ENCODE measurements at places on chromosomes 12 and 14.

- no peak for DNase-seq
Measured at GRCh38 chr12:114395233-114395632, 10.7 kb downstream of the TBX5 start.

GRCh38 chr12:70648831-70649230 lies 11.6 kb upstream of the PTPRB start:
- DNase-seq = no peak

- no peak for DNase-seq
Measured at GRCh38 chr12:39972119-39972518, 133.8 kb downstream of the SLC2A13 start.

DNA sequence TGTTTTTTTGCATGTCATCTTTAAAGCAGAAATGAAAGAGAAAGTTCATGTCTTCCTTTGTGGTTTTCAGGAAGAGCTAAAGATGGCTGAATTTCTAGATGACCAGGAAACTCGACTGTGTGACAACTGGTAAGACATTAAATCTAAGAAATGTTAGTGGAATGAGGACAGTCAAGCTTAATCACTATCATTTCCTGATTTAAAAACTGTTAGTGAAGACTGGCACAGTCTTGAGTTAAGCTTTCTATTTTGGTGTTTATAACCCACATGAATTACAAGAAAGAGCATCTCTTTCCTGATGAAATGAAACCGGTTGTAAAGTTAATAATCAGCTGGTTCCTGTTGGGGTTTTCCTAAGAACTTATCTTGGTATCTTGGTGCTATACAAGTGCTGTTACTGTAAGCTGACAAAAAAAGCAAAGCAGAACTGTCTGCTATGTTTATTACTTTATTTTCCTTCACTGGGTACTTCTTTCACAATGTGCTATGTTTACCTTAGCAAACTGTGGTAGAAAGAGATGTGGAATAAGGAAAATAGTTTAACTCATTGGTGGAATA lies 5.2 kb downstream of the TRAFD1 start:
- DNase-seq = no peak

- DNase-seq = no peak
Measured at GRCh38 chr14:68487805-68488590, 304.9 kb downstream of the ZFP36L1 start.

- DNase-seq = no peak
Measured at GRCh38 chr12:3137268-3137781, 60.1 kb downstream of the TSPAN9 start.

DNA sequence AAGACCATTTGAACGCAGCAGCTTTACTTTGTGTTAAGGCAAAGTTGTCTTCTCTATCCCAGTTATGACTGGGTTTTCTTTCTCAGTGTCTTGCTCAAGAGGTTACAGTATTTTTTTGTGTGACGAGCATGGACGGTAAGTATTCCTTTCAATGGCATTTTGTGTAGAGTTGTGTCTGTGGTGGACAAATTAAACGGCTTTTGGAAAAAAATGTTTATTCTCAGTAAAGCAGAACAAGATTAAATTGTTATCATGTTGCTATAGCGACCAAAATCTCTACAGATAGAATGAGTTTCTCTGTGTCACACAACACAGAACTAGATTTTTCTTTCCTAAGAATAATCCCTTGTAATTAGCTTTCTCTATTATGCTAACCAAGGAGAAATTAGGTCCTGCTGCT lies 417.1 kb downstream of the AEBP2 start:
- no peak for DNase-seq

GRCh38 chr12:124558313-124558712 lies 9.1 kb downstream of the NCOR2 start:
- DNase-seq = no peak

- peak; percentile 85 for DNase-seq
Measured at GRCh38 chr12:132560614-132561426, 49.6 kb downstream of the LRCOL1 start.

DNA sequence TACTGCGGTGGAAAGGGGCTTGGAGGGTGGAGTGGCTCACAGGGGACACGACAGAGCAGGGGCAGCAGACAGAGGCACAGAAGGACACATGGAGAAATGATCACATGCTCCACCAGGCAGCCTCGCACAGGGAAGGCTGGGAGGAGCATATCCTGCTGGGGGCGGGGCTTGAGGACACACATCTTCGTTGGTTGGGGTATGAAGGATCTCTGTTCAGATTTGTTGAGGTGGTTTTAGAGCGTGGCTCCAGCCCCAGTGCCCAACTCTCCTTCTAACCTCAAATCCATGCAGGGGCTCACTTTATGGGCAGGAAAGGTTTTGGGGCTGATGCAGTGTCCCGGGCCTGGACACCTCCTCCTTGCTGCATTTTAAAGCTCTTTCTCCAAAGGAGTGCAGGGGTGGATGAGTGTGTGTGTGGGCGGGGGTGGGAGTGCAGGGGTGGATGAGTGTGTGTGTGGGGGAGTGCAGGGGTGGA lies 733 bp upstream of the P3H3 start:
- peak; percentile 54 for DNase-seq

- DNase-seq = no peak
Measured at GRCh38 chr14:70663707-70664179, 22.0 kb downstream of the TTC9 start.

DNA sequence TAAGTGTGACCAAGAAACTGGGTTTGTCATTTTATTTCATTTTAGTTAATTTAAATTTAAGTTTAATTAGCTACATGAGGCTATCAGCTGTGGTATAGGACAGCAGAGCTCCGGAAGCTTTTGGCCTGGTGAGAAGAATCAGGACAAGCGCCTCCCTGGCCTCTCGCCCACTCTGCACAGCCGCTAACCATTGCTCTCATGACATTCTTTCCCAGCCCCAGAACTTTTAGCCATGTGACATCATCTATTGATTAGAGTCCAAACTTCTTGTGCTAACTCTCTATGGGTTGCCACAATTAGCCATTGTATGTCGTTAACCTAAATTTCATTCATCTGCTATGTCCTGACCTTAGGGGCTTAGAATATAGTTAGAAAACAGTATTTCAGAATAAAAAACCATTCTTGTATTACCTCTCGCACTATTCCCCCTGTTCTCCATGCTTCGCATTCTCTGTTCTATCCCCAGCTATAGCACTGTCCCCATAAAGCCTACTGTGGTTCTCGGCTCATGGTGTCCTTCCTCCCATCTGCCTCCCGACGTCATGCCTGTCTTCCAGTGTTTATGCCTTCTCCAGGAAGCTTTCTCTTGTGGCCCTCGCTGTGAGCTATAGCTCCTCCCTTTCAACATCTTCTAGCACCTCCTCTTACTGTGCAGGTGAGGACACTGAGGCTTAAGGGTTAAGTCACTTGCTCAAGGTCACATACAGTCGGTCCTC lies 23.5 kb downstream of the SSH1 start:
- DNase-seq = no peak

DNA sequence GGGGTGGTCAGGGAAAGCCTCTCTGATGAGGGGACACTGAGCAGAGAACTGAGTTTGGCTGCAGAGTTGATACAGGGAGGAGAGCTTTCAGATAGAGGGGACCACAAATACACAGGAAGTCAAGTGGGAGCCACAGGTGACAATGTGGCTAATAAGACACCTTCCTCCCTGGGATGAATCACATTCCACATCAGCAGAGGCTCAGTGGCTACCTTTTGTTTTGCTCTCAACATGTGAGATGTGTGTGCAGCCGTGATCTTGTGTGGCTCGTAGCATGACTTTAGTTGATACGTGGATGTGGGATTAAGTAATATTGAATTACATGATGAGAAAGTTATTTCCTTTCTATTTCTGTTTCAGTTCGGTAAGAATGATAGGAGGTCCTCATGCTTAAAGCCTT lies 7.5 kb downstream of the CRADD start:
- DNase-seq = no peak

GRCh38 chr14:56813143-56813551 lies 2.9 kb upstream of the OTX2 start:
- DNase-seq = no peak

- DNase-seq = no peak
Measured at GRCh38 chr12:108888031-108888430, 8.1 kb downstream of the DAO start.

DNA sequence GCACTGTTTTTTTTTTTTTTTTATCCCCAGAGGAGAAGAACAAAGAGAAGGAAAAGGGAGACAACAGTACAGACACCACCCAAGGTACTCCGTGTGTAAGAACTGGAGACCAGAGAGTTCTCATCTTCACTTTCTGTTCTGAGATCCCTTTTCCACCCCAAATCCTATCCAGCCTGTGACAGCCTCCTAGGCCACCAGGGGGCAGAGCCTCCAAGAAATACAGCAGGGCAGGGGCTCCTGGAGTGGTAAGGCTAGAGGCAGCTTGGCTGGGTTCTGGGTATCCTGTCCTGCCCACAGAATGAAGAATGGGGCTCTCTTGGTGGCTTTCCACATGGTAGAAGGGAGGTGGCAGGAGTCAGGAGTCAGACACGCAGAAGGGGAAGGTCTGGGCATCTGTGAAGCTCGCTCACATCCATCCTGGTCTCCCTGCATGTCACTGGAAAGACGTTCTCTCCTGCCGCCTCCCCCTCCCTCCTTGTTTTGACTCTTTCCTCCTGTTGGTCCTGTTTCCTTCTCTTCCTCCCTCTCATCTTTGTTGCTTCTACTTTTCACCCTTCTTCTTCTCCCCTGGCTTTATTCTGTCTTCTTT lies 12.0 kb downstream of the CLSTN3 start:
- no peak for DNase-seq

DNA sequence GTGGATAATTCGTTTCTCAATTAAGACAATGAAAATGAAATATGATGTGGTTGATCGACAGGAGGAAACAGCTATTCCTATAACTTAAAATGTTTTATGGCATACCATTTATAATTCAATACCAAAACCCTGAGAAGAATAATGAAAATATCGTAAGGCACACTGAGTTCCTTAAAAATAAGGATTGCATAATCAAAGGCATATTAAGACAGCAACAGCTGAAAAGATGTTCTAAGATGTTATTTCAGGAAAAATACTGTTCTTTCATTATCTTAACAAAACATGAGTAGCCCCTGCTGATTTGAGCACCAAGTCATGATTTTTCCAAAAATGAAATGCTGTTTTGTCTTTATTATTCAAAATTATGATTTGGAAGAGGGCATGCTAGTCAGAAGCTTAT lies 189.4 kb upstream of the ALG10 start:
- DNase-seq = no peak

GRCh38 chr12:105982022-105982421 lies 156.7 kb downstream of the NUAK1 start:
- DNase-seq = no peak

GRCh38 chr12:3333583-3333982 lies 157.4 kb upstream of the PRMT8 start:
- DNase-seq = no peak

DNA sequence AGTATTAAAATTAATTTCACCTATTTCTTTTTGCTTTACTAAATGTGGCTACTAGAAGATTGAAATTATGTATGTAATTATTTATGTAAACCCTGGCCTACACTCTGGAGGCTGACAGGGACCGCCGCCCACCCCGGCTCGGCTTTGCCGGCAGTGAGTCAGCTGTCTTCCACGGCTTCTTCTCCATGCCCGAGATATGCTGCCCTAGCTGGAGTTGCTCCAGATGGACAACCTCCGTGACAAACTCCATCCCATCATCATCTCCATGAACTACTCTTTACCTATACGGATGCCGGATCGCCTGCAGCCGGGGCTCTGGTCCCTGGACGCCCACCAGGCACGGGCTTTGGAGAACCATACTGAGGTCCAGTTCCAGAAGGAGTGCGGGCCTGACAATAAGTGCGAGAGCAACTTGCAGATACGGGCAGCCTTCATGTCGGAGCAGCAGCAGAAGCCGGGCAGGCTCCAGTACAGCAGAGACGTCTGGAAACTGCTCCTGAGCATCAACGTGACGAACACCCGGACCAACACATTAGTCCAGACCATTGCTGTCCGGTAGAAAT lies 86.9 kb upstream of the NID2 start:
- DNase-seq = no peak

- no peak for DNase-seq
Measured at GRCh38 chr12:94046626-94047410, 101.6 kb upstream of the PLXNC1 start.

- no peak for DNase-seq
Measured at GRCh38 chr12:45577844-45578399, 151.6 kb upstream of the ARID2 start.

DNA sequence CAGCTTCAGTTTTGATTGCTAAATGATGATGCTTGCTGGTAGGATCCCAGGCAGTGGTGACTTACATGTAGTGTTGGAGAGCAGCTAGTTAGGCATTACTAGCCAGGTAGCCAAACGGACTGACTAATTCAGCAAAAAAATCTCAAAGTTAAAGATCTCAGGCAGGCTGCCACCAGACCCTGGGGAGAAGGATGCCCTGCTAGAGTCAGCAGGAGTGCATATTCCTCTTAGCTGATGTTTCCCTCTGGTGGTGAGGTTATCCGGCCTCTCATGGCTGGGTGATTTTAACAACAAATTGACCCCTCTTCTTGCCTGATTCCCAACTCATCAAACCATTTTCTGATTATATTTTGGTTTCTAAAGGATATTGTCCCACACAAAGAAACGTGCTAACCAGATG lies 2.8 kb downstream of the EFS start:
- DNase-seq = no peak

- no peak for DNase-seq
Measured at GRCh38 chr14:24613747-24614146, 4.3 kb upstream of the GZMH start.

DNA sequence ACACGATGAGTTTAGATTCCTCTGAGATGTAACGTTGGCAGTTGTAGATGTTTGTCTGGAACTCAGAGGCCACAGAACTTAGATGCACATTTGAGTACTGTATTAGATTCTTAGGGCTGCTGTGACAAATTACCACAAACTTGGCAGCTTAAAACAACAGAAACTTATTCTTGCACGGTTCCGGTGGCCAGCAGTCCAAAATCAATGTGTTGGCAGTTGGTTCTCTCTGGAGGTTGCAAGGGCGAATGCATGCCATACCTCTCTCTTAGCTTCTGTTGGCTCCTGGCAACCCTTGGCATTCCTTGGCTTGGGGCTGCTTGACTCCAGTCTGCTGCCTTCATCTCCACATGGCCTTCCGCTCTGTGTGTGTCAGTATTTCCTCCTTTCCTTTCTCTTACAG lies 118.9 kb downstream of the C12orf75 start:
- DNase-seq = no peak

GRCh38 chr12:53159195-53159839 lies 21.2 kb upstream of the ZNF740 start:
- DNase-seq = peak; percentile 63

GRCh38 chr12:4270016-4270830 lies 3.3 kb upstream of the CCND2 start:
- no peak for DNase-seq

GRCh38 chr14:60276347-60276746 lies 27.3 kb downstream of the PPM1A start:
- no peak for DNase-seq

DNA sequence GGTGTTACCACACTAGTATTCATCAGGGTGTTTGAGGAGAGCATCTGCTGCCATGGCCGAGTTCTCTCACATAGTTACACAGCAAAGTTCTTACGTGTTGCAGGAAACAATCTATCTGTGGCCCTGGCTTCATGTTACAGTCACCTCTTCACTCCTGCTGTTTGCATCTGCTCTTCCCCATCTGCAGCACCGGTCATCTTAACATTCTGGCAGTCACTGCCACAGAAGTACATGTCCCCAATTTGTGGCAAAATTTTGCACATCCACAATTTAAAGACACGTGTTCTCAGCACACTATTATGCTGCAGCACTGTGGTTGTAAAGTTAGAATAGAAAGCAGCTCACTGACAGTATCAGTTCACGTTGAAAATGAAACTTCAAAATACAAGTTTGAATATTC lies 23.2 kb downstream of the MAPK1IP1L start:
- no peak for DNase-seq

Data from COR-L47 (cell line).